ENCODE measurements at places on chromosomes 13 and 19. TPM values are rescaled to one million over a fixed set of nuclear protein-coding genes. Genes with fewer than 3 reads are reported as not detected.
A peak's percentile ranks its signal among the peaks of the same experiment; 100 is the strongest.

ZNF536 gene
- not detected for total RNA-seq

DNA sequence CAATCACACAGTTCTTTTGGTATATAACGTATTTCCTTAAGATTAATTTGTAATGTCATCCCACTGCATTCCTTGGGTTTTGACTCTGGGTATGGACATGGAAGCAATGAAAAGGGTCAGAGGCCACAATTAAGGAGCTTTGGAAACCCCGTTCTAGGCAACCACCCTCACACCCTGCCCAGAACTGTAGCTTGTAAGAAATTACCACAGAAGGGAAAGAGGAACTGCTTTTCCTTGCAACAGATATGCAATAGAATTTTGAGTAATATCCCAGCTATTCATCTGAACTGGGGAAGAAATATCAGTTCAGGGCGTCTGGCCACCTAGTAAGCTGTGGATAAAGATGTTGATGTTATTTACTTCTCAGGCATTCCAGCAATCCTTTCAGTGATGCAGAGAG is 985 bp upstream of the CLC start:
- DNase-seq: no peak

DNA sequence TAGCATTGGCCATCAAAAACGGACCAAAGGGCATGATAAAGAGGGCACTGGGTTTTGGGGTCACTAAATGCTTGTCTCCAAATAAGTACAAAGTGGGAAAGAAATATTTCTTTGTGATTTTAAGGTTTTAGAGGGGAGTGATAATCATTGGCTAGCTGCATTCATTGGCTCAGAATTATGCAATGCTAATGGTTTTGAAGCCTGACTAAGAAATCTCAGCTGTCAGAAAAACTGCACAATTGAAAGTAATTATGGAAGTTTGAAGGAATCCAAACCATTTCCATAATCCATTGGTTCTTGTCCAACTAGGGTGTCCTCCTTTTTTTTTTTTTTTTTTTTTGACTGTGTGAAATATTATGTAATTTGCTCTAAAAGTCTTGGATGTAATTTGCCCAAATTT is 88.2 kb upstream of the ARGLU1 start:
- no peak for DNase-seq

DNA sequence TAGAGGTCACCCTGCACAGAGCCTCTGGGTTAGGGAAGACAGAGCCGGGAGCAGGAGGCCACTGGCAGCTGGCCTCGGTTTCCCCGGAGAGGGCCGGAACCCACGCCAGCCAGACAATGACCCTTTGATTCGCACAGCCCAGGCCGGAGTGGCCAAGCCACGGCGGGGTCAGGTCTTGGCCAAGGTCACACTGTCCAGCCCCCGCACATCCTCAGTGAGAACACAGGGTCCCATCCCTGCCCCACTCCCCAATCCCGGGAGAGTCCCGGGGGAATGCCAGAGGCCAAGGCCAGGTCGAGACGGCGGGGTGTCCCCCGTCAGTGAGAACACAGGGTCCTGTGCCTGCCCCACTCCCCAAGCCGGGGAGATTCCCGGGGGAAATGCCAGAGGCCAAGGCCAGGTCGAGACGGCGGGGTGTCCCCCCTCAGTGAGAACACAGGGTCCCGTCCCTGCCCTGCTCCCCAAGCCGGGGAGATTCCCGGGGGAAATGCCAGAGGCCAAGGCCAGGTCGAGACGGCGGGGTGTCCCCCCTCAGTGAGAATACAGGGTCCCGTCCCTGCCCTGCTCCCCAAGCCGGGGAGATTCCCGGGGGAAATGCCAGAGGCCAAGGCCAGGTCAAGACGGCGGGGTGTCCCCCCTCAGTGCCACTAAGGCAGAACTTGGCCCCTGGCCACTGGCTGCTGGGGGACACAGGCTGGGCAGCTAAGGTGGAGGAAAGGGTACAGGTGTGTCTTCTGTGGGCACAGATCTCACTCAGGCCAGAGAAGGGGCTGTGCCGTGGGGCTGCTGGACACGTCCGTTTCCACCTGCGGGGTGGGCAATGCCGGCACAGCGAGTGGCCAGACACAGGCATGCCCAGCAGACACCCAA is 1.7 kb upstream of the FSTL3 start:
- DNase-seq: no peak

RGL3 gene
- not detected for total RNA-seq

DNA sequence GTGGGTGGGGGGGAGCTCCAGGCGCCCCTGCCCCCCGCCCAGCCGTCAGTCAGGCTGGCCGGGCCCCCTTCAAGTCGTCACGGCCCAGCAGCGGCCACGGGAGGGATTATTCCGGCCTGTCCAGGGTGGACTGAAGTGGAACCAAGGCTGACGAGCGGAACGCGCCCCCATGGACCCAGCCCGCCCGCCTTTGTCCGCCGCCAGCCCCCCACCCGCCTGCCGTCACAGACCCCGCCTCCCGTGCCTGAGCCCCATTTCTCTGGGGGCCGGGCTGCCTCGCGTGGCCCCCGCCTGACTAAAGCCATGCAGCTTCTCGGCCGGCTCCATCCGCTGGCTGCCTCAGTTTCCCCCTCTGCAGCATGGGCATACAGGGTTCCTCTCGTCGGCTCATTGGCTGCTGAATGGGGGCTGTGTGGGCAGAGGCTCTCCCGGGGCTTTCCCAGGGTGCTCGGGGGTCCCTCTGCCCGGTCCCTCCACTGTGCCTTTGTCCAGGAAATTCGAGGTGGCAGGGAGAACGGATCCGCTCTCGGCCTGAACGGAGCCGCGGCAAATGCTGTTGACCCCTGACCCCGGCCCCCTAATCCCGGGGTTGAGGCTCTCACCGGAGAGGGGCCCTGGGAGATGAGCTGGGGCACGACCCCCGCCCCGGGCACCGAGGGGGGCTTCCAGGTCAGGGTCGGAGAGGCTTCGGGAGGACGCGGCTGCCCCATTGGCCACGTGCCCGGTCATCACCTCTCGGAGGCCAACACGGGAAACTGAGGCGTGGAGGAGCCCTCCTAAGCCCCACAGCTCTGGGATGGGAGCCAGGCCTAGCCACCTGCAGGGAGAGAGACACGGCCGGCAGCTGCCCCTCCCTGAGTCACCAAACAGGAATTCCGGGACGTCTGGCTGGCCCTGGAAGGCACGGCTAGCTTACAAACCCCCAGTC is 27.4 kb downstream of the EFNA2 start:
- DNase-seq: no peak

IGFL2 gene
- not detected for total RNA-seq

DNA sequence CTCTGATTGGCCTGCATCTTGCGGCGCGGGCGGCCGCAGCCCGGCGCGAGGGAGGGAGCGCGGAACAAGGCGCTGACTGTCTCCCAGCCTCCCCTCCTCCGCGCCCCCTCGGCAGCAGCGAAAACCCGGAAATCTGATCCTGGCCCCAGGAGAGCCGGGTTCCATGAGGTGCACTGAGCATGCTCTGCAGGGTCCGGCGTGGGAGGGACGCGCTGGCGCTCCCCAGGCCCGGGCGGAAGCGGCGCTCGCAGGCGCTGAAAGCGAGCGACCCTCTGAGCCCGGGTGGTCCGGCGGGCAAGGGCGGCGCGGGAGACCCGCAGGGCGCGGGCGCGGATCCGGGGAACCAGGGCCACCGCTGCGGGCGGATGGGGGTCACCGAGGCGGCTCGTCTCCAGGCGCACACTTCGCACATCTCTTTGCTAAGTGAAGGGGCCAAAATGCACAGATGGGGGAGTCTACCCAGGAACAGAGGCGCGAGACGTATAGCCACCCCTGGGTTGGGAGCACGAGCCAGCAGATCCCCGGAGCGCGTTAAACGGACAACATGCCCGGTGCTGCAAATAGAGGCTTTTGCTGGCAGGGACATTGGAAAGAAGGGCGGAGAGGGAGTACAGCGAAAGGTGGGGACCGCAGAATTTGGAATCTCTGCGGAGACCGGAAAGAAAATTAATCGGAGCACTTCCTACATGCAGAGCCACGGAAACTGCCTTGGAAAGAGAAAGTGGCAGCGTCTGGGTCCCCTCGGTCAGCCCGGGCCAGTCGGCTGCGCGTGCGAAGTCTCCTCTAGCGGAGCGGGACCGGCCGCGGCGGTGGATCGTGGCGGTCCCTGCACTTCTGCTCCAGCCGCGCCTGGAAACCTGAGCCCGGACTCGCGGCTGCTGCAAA is 510 bp upstream of the PCDH9 start:
- peak; percentile 92 for DNase-seq

SCEL gene
- not detected for total RNA-seq

SMIM44 gene
- total RNA-seq: not detected

ZNF226 gene
- 10.6 TPM for total RNA-seq

ERICH6B gene
- not detected for total RNA-seq

CRB3 gene
- 2.4 TPM for total RNA-seq

POP4 gene
- total RNA-seq: 102 TPM

ARHGEF1 gene
- 327 TPM for total RNA-seq
